ENCODE measurements at places on chromosomes 6 and 20. TPM values are rescaled to one million over a fixed set of nuclear protein-coding genes. Genes with fewer than 3 reads are reported as not detected.

The CGAS gene
- total RNA-seq: 2.4 TPM

The GHRH gene
- total RNA-seq: not detected

The BMP2 gene
- 5.1 TPM for total RNA-seq

The LY6G6D gene
- not detected for total RNA-seq

The CCDC170 gene
- total RNA-seq: 0.31 TPM

The OR2H1 gene
- total RNA-seq: not detected

The ZFP57 gene
- not detected for total RNA-seq

The PRKN gene
- 8.4 TPM for total RNA-seq
